ENCODE measurements at places on chromosomes 3 and 15.
A peak's percentile ranks its signal among the peaks of the same experiment; 100 is the strongest.

DNA sequence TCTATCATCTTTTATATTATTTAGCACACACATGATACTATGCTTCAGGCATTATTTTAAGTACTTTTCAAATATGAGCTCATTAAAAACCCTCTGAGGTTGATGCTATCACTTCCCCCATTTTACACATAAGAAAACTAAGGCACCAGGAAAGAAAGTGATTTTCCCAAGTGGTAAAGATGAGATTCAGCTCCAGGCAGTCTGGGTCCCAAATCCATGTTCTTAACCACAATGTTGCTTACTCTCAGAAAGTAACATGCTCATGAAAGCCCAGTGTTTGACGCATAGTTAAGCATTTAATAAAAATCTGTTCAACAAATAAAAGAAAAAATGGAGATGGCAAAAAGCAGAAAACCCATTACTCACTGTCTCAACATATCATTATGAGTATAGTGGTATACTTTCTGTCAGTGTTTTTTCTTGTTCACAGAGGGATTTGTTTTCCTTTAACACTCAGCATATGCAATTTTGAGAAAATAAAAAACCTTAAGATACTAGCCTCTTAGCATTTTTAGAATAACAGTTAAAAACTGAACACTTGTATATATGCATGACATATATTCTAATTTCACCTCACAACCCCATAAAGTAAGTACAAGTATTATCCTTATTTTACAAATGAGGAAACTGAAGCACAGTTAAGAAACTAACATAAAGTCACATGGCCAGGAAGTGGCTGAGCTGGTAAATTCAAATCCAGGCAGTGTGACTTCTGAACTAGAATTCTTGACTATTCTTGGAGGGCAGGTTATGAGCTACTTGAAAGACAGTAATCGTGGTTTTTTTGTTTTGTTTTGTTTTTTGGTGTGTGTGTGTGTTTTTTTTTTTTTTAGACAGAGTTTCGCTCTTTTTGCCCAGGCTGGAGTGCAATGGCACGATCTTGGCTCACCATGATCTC lies 10.4 kb downstream of the PEAK1 start:
- no peak for DNase-seq

GRCh38 chr3:126320517-126321293 lies 36.5 kb downstream of the KLF15 start:
- no peak for DNase-seq

- DNase-seq: no peak
Observed at GRCh38 chr3:172134352-172134751, 95.0 kb downstream of the FNDC3B start.

GRCh38 chr3:157632075-157632474 lies 128.9 kb upstream of the VEPH1 start:
- no peak for DNase-seq

- no peak for DNase-seq
Observed at GRCh38 chr3:128493570-128494366, 767 bp upstream of the GATA2 start.

DNA sequence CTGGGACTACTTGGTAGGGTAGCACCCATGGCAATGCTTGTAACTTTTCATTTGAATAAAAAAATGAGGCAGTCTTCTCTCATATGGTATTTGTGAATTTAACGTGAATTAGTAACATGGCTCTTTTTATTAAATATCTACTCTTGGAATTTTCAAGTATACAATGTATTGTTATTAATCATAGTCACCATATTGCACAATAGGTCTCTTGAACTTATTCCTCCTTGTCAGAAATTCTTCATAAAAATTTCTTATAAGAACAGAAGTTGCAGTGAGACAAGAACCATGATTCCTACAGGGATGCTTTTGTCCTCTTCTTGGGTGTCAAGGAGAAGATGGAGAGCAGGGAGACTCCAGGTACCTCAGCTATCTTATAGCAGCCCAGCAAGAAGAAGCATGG lies 203.8 kb upstream of the FEZF2 start:
- DNase-seq: no peak

DNA sequence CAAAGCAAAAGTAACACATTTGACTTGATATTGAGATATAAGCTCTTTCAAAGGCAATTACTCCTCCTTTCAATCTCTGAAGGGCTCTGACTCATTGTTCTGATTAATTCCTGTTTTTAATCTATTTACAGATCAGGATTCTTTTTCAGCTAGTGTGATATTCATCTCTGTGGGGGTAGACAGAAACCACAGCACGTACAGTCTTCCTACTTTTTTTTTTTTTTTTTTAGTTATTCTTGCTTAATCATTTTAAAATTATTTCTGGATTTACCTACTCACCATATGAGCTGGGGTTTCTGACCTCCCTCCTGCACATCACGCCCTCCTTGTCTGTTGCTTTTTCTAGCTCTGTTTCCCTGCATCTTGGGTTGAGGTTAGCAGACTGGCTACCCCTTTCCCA lies 1.4 kb downstream of the CNTN3 start:
- no peak for DNase-seq

- DNase-seq: no peak
Observed at GRCh38 chr3:177946936-177947335, 589.3 kb upstream of the KCNMB2 start.

GRCh38 chr3:137165117-137165806 lies 207.5 kb downstream of the IL20RB start:
- no peak for DNase-seq

- peak; percentile 83 for DNase-seq
Observed at GRCh38 chr3:112642912-112643506, 2.1 kb upstream of the CCDC80 start.

GRCh38 chr3:143329567-143330211 lies 210.1 kb downstream of the CHST2 start:
- no peak for DNase-seq

GRCh38 chr3:41519746-41520145 lies 320.4 kb downstream of the CTNNB1 start:
- DNase-seq: no peak

Measured in dorsolateral prefrontal cortex (tissue), 122 donors.